ENCODE measurements at places on chromosomes 6 and 20.

GRCh38 chr6:95203153-95203754 lies 374.1 kb upstream of the MANEA start:
- DNase-seq, result peak; percentile 1

DNA sequence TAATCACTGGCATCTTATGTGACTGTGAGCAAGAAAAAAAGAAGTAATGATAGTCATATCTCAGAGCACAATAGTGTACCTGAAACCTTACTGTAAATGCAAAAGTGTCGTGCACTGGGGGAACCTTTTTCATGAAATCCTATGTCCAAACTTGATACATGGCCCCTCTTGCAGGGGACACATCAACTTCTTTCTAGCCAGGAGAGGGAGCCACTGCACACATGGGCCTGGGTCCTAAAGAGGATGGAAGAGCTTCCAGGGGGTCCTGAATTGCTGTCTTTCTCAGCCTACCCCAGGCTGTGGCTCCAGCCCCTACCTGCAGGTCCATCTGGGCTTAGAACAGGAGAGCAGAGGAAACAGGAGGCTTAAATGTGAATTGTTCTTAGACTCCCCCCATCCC lies 165.7 kb downstream of the SOD2 start:
- DNase-seq, result no peak

GRCh38 chr20:11432407-11432806 lies 485.3 kb upstream of the BTBD3 start:
- peak; percentile 44 for DNase-seq

GRCh38 chr6:57255451-57256169 lies 33.5 kb upstream of the RAB23 start:
- no peak for DNase-seq

DNA sequence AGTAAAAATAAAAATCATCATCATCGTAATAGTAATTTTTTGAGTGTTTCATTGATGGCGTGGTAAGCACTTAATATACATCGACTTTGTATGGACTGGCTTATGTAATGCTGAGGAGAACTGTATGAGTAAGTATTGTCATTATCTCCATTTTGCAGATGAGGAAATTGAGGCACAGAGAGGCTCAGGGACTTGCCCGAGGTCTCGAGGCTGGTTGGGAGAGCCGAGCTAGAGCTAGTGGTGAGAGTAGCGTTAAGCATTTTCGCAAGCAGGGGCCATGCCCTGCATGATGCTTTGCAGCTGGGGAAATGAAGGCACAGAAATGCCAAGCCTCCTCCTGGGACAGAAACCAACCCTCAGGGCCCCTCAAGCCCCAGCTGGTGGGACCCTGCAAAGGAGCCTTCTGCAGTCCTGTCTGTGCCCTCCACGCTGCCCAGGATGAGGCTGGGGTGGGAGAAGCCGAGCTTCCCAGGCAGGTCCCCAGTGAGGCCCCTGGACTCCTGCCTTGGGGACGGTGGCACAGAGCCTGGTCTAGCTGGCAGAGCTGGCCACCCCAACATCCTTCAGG lies 31.1 kb upstream of the STX16 start:
- no peak for DNase-seq

All from urothelium cell line (cell line).